Activated T-cell treated with anti-CD3 and anti-CD28 coated beads for 4 hours (primary cell): ENCODE measurements at places on chromosomes 2 and 18.

GRCh38 chr2:88165332-88166003 lies 4.7 kb upstream of the THNSL2 start:
- DNase-seq = no peak

GRCh38 chr18:22349317-22349898 lies 68.3 kb downstream of the CTAGE1 start:
- no peak for DNase-seq

GRCh38 chr2:151374436-151374835 lies 17.0 kb downstream of the TNFAIP6 start:
- no peak for DNase-seq

DNA sequence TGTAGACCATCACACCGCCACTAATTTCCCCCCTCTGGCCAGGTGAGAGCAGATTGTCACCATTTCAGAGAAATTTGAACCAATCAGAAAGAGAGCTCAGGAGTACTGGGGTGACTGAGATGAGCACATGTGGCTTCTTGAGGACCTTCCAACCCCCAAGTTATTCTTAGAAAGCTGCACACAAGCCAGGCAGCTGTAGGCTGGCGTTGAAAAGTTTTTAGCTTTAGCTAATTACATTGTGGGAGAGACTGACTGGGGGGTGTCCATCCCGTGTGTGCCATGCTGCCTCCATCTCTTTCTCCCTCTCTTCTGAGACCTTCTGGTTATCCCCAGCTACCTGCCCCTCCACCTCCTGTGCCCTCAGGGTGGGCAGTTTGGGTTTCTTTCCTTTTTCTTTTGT lies 154.0 kb downstream of the AGAP1 start:
- DNase-seq = no peak

GRCh38 chr18:44096016-44096415 lies 584.7 kb upstream of the SETBP1 start:
- DNase-seq = no peak

GRCh38 chr2:216344950-216345300 lies 27.4 kb downstream of the MARCHF4 start:
- DNase-seq = no peak

- no peak for DNase-seq
Observed at GRCh38 chr2:127594116-127594591, 51.8 kb upstream of the GPR17 start.

- no peak for DNase-seq
Observed at GRCh38 chr2:26438926-26439325, 37.2 kb downstream of the DRC1 start.
